CD4-positive, alpha-beta T cell treated with Interferon alpha-2 for 1 hour (primary cell): ENCODE measurements at places on chromosomes 7 and 10.

DNA sequence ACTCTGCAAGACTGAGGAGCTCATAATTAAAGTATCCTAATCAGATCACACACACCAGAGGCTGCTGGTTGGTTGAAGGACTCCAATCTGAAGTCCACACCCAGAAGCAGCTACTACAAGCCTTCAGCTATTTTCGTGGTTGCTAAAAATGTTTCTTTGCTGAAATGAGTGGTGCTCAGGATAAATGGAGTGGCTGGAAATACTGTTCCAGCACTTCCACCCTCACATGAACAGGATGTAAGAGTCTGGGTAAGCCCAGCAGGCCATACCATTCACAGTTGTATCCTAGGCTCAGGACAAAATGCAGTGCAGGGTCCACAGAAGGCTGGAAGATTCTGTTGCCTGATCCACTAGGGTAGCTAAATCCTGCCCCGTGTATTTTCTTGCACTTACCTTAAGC is 34.1 kb downstream of the AFAP1L2 start:
- DNase-seq, result no peak

DNA sequence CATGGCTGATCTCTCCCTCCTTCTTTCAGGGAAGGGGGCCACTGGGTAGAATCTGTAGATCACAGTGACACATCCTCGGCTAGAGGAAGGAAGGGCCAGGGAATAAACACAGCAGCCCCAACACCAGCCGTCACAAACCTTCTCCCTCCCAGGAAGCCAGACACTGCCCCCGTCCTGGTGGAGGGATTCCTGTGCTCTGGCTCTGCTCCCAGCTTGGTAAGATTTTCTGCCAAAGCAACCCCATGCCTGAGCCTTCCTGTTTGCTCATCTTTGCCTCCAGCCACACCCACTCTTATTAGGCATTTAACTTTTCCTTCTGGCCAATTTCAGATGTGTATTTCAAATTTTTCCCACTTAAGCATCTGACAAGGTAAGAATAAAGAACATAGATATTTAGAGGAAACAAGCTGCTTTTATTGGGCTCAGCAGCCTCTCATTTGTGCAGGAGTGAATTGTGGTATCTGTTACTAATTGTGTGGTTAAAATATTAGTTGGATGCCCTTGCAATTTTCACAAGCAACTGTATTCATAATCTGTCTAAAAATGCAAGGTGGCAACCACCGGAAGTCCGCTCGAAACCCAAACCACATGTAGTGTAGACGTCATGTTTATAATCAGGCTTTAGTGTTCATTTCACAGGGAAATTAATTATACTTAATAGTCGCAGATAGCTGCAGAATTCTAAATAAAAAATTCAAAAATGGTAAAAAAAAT is 13.2 kb upstream of the NPS start:
- DNase-seq, result no peak

DNA sequence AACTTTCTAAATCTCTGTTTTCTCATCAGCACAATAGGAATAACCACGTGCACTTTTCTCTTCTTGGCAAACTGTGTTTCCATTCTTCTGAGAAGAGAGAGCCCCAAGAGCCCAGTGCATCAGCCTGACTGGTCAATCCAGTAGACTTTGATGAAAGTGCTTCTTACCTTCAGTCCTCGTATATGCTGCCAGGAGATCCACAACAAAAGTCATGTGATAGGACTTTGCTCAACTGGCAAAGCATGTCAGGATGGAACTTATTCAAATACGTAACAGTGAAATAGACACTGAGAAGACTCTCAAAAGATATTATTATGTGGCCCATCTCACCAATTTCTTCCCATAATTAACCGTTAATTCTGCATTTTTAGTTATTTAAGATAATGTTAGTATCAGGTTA is 1031.5 kb upstream of the LRRTM3 start:
- no peak for DNase-seq

DNA sequence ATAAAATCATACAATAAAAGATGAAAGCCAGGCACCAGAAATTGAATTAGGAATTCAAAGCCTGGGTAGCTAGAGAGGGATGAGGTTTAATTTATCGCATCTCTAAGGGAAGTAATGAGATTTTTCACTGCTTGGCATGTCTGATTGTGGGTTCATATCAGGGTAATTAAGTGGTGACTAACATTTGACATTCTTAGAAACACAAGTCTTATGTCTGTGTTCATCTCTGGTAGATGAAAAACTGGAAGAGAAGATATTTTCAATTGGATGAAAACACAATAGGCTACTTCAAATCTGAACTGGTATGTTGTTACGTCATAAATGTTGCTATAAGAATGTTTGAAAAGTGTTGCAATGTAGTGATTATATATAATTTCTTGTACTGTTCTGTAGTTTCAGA is 36.8 kb upstream of the ARMS2 start:
- no peak for DNase-seq

DNA sequence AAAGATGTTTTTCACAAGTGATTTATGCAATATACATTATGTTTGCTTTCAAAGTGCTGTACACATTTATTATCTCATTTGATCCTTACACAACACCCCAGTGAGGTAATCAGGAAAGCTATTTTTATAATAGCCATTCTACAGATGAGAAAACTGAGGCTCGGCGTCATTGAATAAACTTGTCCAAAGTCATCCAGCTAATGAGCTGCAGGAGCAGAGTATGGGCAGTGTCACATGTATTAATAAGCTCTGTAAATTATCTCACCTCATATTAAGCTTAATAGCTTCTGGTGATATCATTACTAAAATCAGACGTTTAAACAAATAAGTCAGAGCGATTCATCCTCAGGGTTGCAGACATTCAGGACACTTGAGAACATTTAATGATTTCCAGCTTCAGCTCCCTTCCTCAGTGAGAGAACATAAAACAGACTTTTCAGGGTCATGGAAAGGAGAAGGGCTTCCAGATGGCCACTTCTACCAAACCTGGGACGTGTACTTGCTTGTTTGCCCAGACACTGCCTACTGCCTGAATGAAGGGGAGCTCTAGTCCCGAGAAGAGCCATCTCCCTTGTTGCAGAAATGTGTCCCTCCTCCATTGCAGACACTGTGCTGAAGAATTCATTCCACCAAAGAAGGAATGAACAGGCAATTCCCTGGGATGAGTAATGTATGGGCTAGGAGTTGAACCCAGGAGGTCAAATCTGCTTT is 20.5 kb upstream of the FZD1 start:
- no peak for DNase-seq

DNA sequence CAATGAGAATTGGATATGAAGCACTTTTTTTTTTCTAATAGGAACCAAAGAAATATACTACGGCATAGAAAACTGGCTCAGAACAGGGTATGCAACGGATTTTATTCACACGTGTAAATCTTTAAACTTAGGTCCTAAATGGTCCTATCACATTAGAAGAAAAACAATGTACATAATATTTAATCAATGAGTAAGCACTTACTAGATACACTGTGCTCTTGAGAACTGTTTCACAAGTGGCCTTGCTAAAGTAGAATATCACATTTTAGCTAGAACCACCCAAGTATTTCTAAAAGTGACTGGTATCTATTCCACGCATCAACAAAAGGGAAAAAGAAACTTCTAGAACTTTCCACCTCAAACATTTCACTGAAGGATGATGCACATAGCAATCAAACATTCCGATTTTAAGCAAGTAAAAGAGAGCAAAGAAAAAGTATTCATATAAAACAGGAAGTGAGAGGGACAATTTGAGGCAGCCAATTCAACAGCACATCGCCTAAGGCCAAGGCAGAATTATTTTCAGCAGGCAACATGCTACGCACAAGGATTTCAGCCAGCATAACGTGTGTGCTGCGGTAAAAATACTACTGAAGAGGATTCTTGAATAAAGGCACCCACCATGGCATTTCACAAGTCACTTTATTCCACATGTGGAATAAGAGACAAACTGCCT is 55.8 kb downstream of the PARD3 start:
- DNase-seq, result no peak

DNA sequence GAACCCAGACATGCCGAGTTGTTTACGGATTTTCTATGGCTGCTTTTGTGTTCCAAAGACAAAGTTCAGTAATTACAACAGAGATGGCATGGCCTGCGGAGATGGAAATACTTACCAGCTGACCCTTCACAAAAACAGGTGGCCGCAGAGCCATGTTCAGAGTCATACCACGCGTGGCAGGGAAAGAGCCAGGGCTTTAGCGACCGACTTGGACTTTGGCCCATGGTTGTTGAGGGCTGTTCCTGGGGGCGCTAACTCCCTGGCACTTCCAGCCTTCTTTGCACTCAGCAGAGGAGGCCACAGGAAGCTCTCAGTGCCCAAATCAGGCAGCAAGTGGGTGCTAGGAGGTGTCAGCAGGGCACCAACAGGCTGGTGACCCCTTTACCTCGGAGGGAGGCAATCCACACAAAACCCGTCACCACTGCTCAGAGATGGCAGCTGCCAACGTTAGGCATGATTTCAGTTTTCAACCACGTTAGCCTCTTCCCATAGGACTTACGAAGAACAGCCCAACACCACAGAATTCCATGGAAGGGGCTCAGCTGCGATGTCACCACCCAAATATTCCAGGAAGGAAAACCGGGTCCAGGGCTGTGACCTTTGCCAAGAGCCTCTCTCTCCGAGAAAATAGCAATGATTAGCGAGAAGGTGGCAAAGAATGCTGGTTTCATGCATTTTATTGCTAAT is 21.4 kb upstream of the CNPY1 start:
- DNase-seq, result no peak

DNA sequence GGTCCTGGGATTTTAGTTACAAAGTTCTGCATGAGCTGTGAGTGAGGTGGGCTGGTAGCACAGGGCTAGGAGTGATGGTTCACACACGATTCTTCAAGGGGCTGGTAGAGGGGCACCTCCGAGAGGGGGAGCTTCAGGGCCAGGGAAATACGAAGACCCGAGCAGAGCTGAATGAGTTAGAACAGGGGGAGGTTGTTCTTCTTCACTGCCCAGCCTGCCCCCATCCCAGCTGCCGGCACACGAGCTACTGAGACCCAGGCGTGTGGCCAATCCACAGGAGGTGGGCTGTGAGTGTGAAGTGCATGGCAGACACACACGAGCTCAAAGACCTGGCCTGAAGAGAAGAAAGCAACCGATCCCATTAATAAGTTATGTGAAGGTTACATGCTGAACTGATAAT is 256.2 kb upstream of the ZNF32 start:
- no peak for DNase-seq

DNA sequence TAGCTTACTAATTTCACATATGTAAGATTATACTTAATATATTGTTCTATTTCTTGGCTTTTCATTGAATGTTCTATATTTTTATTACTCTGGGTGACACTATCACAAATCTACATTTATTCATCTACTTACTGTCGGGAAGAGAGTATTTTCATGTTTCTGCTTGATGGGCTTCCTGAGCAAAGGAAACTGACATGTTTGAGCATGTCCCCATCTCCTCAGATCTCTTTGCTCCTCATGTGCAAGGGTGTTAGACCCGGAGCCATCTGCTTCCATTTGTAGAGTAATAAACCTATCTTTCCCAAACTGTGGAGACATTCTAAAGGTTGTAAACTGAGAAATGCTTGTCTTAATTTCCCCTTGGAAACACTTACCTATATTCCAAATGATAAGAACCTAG is 103.5 kb downstream of the LSMEM1 start:
- DNase-seq, result no peak
